ENCODE measurements at places on chromosomes 2 and 18. TPM values are rescaled to one million over a fixed set of nuclear protein-coding genes. Genes with fewer than 3 reads are reported as not detected.

LIMS3 gene
- 1.8 TPM for total RNA-seq

DNA sequence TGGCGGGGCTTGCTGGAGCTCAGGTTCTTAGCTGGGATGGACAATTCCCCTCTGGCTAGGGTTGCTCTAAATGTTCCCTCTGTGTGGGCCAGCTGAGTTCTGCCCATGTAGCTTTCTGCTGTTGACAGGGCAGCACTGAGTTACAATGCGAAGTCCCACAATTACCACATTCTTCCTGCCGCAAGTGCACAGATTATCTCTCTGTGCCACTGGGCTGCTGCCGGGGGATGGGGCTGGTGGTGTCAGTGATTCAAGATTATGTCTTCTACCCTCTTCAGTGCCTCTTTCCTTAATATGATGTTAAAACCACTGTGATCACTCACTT lies 708.1 kb downstream of the SLC4A3 start:
- no peak for DNase-seq

DNA sequence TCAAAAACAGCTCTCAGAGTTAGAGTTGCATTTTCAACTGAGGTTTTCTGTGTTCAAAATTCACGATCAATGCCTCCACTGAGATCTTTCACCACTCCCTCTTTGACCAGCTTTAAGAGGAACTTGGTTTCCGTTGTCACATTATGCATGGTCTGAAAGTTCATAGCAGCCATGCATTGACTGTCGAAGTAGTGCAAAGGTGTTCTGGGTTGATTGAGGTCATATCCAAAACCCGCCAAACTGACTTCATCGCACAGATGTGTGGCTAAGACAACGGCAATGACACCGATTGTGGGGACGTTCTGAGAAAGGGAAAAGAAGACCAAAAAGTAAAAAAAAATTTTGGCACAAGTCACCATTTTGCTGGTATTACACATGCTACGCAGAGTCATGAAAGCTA lies 48.7 kb downstream of the ST3GAL5 start:
- no peak for DNase-seq

- DNase-seq: no peak
Observed at GRCh38 chr2:155412598-155412997, 714.1 kb downstream of the KCNJ3 start.

Measured in type B pancreatic cell (in vitro differentiated cells).